ENCODE measurements at places on chromosomes 16 and 17. TPM values are rescaled to one million over a fixed set of nuclear protein-coding genes. Genes with fewer than 3 reads are reported as not detected.

DNA sequence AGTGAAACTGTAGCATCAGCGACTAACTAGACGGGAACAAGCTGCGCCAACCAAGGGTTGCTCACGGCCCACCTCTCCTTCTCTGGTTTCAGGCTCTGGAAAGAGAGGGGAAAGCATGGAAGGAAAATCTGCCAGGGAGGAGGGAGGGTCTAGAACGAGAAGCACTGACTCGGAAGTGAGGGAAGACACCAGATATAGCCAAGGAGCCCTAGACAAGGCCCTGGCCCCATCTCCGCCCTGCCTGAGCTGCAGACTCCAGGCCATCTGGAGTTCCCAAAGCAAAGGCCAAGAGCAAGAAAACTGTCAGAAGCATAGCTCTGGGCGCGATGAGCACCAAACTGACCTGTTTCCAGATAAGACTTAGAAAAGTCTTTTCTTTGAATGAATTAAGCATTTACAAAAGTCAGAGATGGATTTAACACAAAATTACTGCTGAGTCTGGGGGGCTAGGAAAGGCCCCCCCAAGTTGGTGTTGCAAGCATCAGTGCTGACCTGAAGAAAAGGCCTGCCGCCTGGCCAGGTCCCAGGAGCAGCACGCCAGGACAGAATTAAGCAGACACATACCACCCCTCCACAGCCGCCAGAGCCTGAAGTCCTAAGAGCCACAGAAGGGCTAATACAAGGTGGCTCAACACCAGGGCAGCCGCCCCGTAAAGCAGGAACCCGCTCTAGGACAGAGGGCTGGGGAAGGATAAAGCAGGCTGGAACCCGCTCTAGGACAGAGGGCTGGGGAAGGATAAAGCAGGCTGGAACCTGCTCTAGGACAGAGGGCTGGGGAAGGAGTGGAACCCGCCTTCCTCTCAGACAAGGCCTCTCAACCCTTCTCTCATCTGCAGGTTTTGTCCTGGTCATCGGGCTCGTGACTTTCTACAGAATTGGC, 20.7 kb downstream of the TMEM204 start:
- DNase-seq = no peak

Gene PRDM7
- total RNA-seq = not detected

DNA sequence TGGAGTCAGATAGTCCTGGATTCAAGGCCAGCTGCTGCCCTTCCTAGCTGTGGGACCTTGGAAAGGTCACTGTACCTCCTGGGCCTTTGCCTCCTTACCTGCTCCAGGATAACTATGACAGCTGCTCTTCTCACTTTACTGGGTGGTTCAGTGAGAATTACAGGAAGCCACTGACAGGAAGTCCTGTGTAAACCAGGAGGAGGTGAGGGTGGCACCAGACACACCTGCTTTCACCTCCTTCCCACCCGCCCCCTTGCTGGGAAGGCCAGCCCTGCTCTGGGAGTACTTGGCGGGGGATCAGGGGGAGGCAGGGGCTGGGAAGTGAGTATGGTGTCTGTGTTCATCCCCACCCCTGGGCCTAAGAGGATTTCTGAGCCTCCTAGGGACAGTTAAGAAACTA, 42.6 kb downstream of the CPNE2 start:
- DNase-seq = peak; percentile 64

- no peak for DNase-seq
Measured at GRCh38 chr17:3909257-3909656, 7.0 kb downstream of the P2RX1 start.

Gene KCTD19
- total RNA-seq = 3.3 TPM

GRCh38 chr16:56257239-56257638, 66.0 kb downstream of the GNAO1 start:
- DNase-seq = no peak

DNA sequence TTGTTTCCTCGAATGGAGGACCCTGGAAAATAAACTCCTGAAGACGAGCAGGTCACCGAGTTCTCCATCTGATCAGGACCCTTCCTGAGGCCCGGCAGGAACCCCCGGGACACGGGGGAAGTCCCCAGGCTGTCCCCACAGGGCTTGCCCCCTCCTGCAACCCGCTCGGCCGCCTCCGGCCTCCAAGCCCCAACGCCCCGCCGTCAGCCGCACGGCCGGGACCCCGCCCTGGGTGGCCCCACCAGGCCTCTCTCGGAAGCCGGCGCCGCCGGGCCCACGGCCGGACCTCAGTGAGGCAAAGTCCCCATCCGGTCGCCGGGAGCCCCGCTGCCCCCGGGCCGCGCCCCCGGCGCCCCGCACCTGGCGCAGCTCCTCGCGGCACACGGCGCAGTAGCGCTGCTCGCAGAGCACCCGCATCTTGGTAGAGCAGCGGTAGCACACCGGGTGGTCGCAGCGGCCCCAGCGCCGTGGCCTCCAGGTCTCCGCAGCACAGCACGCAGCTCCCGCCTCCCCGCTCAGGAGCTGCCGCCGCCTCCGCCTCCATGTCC, 383 bp downstream of the ZNF598 start:
- no peak for DNase-seq

GRCh38 chr16:67967958-67968399, 458 bp downstream of the SLC12A4 start:
- DNase-seq = peak; percentile 57

DNA sequence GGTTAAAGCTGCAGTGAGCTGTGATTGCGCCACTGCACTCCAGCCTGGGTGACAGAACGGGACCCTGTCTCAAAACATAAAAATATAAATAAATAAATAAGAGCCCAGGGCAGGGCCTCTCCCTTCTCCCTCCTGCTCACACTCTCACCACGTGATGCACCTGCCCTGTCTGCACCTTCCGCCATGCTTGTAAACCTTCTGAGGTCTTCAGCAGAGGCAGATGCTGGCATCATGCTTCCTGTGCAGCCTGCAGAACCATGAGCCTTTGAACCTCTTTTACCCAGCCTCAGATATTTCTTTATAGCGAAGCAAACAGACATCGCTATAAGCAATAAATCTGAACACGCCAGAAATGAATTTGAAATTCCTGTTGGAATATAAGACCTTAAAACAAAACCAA, 48.5 kb downstream of the HNF1B start:
- DNase-seq = no peak

Gene NPIPA8
- 29.6 TPM for total RNA-seq

Measured in activated CD8-positive, alpha-beta memory T cell treated with anti-CD3 and anti-CD28 coated beads, Interleukin-2, amount 10 ng/mL, durations not matched to agents 7 days and 5 days (primary cell).